Spinal cord (tissue), 10 donors: ENCODE measurements at places on chromosomes 5 and 9. TPM values are rescaled to one million over a fixed set of nuclear protein-coding genes. Genes with fewer than 3 reads are reported as not detected.

DNA sequence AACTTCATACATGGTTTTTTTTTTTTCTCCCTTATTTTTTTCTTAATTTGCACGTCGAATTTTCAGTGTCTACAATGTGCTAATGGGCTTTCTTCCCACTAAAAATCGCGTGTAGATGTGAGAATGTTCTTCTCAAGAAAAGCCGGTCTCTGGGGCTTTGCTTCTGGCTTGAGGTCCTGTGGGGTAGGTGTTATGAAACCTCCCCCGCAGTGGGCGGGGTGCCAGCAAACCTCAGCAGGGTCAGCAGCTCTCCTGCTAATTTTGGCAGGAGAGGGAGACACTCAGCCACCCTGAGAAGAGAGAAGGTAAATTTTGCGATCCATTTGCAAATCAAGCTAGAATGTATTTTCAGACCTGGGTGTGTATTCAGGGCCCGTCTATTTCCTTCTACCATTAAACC, 59.9 kb downstream of the NPR3 start:
- no peak for DNase-seq

- DNase-seq: no peak
These were observed 300 bp upstream of the SVEP1 start for GRCh38 chr9:110579862-110580219.

GABRA6 gene
- 0.06 TPM for total RNA-seq

- DNase-seq: peak; percentile 45
These were observed 2.8 kb upstream of the ZNF462 start for GRCh38 chr9:106859957-106860720.

GRCh38 chr5:167614294-167615021, 677.0 kb upstream of the WWC1 start:
- DNase-seq: no peak

DNA sequence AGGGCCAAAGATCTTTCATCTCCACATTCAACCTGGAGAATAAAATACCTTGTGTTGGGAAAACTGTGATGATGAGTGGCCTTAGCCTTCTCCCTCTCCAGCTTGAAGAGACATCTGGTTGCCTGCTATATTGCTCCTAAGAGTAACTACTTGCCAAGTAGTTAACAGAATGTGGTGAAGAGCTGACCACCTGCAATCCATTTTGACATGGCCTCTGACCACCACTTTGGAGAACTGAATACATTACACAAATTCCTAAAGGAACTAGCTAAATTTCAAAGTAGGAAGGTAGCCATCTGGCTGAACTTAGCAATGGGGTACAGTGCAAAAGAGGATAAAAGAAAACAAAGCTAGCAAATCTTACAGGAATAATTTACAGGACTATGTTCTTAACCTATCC, 7.2 kb downstream of the TBCA start:
- DNase-seq: no peak

GRCh38 chr5:169803077-169803981, 166.3 kb downstream of the DOCK2 start:
- no peak for DNase-seq

- DNase-seq: no peak
These were observed 62.9 kb downstream of the HSD17B4 start for GRCh38 chr5:119515192-119515591.

DNA sequence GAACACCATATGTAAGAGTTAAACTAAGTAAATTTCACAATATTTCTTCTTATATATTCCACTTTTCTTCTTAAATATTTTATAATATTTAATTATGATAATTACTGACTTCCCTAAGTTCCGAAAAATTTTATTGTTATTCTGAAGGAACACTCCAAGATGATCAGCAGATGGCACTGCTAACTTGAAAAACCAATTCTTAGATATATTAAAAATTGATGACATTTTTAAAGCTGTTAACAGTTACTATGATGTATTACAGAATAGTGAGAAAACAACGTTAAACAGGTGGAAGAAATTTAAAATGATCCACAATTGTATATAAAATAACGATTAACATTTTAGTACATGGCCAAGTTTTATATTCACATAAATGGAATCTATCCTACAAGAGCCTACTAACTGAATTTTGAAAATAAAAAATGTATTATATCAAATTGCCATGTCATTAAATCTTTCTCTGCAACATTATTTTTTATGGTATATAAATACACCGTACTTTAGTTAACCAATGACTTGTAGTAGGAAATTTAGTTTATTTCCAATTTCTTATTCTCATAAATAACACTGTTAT, 30.1 kb upstream of the MUSK start:
- no peak for DNase-seq

DNA sequence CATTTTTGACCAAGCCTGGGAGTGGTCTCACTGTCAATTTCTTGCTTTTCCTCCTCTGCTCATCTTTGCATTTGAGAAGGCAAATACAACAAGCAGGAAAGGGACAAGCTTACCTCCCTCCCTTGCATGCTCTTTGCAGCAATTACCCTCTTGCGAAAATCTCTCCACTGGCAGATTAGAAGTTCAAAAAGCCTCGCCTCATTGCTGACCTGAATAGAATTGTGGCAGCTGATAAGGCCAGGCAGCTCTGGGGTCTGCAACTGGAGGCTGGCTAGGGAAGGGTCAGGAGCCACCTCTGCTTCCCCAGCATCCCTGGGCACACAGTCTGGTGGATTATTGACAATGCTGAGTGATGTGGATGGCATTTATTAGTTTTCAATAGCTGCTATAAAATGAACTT, 362.3 kb upstream of the KIF2A start:
- no peak for DNase-seq

ZNF346 gene
- 27.4 TPM for total RNA-seq

GRCh38 chr9:30943446-30944224, 1440.8 kb upstream of the ACO1 start:
- no peak for DNase-seq

- DNase-seq: no peak
These were observed 306.4 kb upstream of the CD180 start for GRCh38 chr5:67502951-67503350.

DNA sequence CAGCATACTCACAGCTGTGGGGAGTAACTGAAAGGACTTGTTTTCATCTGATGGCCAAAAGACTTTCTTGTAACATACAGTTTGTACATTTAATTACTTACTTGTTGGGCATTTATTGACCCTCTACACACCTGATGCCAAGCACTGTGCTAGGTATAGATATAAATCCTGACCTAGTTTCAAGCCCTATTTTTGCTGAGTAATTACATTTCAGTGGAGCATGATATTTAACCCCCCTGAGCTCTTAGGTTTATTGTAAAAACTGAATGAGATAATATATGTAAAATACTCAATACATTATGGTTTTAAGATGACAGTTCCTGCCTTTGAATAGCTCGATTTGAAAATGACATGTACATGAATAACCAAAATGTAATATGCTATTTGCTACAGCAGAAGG, 68.1 kb upstream of the SLC12A2 start:
- DNase-seq: no peak

INVS gene
- 33.1 TPM for total RNA-seq

GRCh38 chr9:105069696-105070095, 141.7 kb upstream of the ABCA1 start:
- DNase-seq: no peak

AK8 gene
- 2.3 TPM for total RNA-seq

DNA sequence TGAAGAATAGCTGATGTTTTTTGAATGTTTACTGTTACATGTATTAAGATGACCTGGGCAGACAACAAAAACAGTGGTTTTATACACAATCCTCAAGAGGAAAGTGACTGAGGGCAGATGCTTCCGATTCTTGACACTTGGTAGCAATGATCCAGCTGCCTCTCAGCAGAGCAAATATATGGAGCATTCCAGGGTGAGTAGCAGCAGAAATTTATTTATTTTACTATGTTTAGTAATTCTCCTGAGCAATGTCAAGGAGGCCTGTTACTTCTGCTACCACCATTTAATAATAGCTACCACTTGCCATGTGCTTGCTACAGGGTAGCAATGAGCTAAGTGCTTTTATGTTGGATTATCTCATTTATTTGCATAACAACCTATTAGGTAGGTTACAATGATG, 69.1 kb upstream of the NR3C1 start:
- no peak for DNase-seq

GRCh38 chr9:33187519-33188218, 20.5 kb upstream of the B4GALT1 start:
- DNase-seq: no peak

DNA sequence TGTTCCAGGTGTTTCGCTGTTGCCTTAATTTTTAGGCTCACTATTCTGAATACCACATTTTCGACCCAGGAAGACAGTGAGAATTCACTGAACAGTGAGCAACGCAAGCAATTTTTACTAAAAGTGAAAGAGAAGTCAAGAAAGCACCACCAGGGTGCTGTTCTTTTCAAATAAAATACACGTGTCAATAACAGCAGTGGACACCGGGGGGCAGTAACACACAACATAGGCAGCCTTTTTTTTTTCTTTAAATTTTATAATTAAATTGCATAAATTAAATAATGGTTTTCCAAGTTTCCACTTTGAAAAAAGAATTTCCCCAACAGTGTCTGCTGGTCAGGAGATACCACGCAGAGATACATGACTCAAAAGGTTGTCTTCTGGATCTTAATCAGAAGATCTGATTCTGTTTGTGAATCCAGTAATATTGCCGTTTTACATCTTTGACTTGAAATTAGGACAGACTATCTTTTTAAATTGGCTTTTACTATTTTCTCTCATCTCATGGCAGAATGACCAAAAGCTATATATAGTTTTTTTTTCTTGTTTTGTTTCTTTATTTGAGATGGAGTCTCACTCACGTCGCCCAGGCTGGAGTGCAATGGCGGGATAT, 47.1 kb upstream of the SH3GL2 start:
- DNase-seq: peak; percentile 49
